ENCODE measurements at places on chromosomes 16 and 17.
A peak's percentile ranks its signal among the peaks of the same experiment; 100 is the strongest.

DNA sequence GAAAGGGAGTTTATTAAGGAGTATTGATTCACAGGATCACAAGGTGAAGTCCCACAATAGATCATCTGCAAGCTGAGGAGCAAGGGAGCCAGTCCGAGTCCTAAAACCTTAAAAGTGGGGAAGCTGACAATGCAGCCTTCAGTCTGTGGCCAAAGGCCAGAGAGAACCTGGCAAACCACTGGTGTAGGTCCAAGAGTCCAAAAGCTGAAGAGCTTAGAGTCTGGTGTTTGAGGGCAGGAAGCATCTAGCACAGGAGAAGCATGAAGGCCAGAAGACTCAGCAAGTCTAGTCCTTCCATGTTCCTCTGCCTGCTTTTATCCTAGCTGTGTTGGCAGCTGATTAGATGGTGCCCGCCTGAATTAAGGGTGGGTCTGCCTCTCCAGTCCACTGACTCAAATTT is 193.0 kb downstream of the KIF2B start:
- no peak for DNase-seq

DNA sequence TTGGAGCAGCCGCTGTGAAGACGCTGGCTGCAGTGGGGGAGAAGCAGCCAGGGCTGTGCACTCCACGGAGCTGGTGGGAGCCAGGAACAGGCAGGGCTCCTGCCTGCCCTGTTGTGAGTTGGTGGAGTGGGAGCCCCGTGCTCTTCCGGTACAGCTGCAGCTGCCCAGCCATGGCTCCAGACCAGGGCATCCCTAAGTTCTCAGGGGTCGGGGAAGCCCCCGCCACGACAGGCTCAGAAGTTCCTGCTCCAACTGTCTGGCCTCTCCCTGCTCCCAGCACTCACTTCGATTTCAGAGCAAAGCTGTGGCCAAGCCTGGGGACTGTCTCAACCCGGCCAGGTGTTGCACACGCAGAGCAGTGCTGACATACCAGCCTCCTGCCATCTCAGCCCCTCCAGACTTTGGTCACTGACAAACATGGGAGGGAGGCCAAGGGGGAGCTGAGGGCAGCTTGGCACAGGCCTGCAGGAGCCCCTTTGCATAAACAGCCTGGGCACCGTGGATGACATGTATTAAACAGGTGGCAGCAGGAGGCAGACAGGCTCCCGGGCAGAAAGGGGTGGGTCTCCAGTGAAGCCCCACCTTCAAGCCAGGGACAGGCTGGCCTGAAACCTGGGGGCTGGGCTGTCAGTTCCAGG is 13.9 kb upstream of the KDM8 start:
- peak; percentile 34 for DNase-seq

- DNase-seq = peak; percentile 50
Observed at GRCh38 chr17:60941028-60941427, 263.4 kb downstream of the BCAS3 start.

DNA sequence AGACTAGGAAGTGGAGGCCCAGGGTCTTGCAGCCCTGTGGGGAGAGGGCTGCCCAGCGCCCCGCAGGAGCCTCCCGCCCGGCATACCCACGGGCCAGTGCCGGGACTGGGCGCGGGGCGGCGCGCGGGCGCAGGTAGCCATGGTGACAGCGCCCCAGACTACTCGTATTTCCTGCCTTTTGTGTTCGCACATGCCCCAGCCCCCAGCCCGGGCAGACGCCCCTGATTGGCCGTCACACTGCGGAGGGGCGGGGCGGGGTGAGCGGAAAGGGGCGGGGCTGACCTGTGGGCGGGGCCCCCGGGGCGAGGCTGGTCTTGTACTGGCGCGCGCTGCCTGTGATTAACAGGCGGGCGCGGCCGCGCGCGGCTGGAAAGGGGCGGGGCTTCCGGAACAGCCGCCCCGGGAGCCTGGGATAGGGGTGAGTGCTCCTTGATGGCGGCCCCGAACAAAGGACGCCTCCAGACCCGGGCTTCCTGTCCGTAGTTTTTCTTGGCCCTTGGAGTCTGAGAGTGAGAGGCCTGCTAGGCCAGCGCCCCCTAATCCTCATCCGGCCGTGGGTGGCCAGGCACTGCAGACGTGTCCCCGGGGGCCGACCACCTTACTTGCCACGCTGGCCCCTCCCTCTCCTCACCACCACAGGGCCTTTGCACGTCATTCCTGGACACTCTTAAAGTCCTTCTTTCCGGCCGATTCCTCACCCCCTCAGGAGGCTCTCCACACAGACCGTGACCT is 71.0 kb downstream of the RAI1 start:
- DNase-seq = peak; percentile 88

DNA sequence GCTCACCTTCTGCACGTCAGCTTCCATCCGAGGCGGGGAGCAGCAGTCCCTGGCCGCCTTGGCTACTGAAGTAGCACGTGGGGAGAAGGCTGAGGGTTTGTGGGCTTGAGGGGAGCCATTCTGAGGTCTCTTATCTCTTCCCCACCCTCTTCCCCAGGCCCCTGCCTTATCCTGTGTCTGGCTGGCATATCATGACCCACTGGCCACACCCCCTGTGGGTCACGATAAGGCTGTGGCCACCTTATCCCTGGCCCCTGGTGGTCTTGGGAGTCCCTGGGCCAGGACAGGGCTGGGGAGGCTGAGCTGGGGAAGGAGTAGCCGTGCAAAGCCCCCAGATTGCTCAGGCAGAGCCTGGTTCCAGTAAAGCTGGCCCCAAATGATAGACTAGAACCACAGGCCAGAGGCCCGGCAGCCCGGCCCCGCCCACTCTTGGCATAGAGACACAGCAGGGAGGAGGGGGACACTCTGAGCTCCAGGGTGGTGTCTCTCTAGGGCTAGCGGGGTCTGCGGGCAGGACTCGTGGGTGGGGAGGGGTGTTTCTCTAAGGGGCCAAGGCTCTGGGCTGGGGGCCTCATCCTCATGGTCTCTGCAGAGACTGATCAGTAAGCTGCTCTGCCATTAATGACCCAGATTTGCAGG is 7.6 kb downstream of the SPNS2 start:
- no peak for DNase-seq

GRCh38 chr16:23908790-23909189 is 73.0 kb downstream of the PRKCB start:
- no peak for DNase-seq

- DNase-seq = no peak
Observed at GRCh38 chr17:2086306-2086705, 31.4 kb downstream of the HIC1 start.

- no peak for DNase-seq
Observed at GRCh38 chr17:229709-230394, 48.4 kb upstream of the DOC2B start.

GRCh38 chr17:48995304-48995973 is 1.7 kb upstream of the IGF2BP1 start:
- DNase-seq = no peak

GRCh38 chr16:69565671-69566239 is at the start of gene NFAT5:
Gene NFAT5 (plus strand): TSS chr16:69565966. CDS start chr16:69566302, 336 bp downstream.
- DNase-seq = peak; percentile 93

DNA sequence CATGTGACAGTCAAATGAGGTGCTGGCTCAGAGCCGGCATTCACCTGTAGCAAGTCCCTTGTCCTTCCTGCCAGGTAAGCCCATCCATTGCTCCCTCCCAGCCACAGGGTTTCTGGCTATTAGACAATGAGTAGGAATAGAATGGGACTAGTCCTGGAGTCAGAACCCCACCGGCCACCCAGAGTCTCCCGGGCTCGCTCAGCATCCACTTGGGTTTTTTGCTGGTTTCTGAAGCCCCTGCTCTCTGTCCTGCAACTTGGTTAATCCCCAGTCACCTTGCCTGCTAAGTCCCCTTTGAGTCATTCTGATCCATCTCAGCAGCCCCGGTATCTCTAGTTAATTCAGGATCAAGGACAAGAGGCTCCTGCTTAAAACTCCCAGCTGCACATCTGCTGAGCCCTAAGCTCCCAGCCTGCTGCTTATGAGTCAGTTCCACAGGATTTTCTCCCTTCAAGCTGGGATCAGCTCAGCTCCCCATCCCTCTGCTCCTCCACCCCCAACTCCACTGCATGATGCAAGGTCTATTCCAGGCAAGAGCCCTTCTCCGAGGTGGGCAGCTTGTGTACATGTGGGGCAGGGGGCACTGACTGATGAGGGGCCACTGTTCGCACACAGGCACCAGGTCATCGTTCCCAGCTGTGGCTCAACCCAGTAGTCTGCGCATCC is 19.9 kb upstream of the MRPS23 start:
- DNase-seq = no peak

- no peak for DNase-seq
Observed at GRCh38 chr17:64202683-64203344, 60.2 kb downstream of the TEX2 start.

DNA sequence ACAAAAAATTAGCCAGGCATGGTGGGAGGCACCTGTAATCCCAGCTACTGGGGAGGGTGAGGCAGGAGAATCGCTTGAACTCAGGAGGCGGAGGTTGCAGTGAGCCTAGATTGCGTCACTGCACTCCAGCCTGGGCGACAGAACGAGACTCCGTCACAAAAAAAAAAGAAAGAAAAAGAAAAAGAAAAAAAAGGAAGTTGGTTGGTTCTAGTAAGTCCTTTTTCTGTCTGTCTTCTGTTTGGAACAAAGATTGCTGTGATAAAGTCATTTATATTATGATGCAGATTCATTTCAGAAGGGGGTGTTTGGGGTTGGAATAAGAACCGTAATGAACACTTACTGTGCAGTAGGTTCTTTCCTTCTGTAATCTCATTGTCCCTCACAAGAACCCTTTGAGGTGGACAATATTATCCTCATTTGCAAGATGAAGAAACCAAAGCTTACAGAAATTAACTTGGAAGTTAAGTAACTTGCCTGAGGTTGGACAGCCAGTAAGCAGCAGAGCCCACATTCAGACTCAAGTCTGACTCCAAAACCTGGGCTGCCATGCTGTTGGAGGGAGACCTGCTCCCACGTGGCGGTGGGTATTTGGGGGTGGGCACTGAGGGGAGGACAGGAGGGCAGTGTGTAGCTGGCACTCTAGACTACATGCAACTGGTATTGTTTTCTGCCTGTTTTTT is 10.3 kb downstream of the MINK1 start:
- DNase-seq = no peak

- no peak for DNase-seq
Observed at GRCh38 chr16:56109205-56109604, 82.1 kb upstream of the GNAO1 start.

- no peak for DNase-seq
Observed at GRCh38 chr16:57611181-57611580, 17.2 kb upstream of the ADGRG1 start.

GRCh38 chr17:61504697-61505096 is 52.5 kb downstream of the TBX4 start:
- no peak for DNase-seq

GRCh38 chr17:31060791-31061550 is 33.8 kb upstream of the NF1 start:
- no peak for DNase-seq

GRCh38 chr16:5438591-5438990 is 341.0 kb upstream of the EEF2KMT start:
- no peak for DNase-seq

- DNase-seq = peak; percentile 91
Observed at GRCh38 chr17:50267074-50267841, 7.0 kb upstream of the TMEM92 start.

- DNase-seq = no peak
Observed at GRCh38 chr16:12503191-12503590, 300.5 kb downstream of the CPPED1 start.

DNA sequence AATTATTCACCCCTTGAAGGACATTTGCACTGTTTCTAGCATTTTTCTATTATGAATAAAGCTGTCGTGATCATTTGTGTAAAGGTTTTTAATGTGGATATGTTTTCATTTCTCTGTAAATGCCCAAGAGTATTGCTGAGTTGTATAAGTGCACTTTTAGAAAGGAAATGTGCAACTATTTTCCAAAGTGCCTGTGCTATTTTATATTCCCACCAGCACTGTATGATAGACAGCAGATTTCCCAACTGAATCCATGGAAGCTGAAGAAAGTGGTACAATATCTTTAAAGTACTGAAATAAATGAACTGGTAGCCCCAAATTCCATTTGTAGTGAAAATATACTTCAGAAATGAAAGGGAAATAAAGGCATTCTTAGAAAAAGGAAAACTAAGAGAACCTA is 238.4 kb downstream of the BCAS3 start:
- DNase-seq = no peak

GRCh38 chr16:9859701-9860327 is 322.4 kb downstream of the GRIN2A start:
- DNase-seq = no peak
